ENCODE measurements at places on chromosomes 11 and 22. TPM values are rescaled to one million over a fixed set of nuclear protein-coding genes. Genes with fewer than 3 reads are reported as not detected.

CNIH2 gene
- total RNA-seq = 4.9 TPM

EXPH5 gene
- total RNA-seq = 18.1 TPM

DKK3 gene
- 165 TPM for total RNA-seq

XKR3 gene
- not detected for total RNA-seq

POTEH gene
- not detected for total RNA-seq

PDGFD gene
- not detected for total RNA-seq

PPP6R3 gene
- total RNA-seq = 271 TPM

LDHAL6A gene
- total RNA-seq = 0.59 TPM

MAJIN gene
- total RNA-seq = not detected

APOBEC3A gene
- total RNA-seq = not detected

BTG4 gene
- total RNA-seq = 1.2 TPM

PIWIL4 gene
- total RNA-seq = 3.4 TPM

PRDM11 gene
- total RNA-seq = 11.8 TPM

MUC6 gene
- total RNA-seq = not detected

MCAT gene
- total RNA-seq = 23.8 TPM

POU2AF3 gene
- 8.6 TPM for total RNA-seq

APOL4 gene
- total RNA-seq = not detected

LIN7C gene
- total RNA-seq = 39.8 TPM

GNAZ gene
- 0.48 TPM for total RNA-seq

APLNR gene
- not detected for total RNA-seq

C11orf87 gene
- not detected for total RNA-seq

FAM111B gene
- 55.8 TPM for total RNA-seq
